CD4-positive, alpha-beta memory T cell (primary cell): ENCODE measurements at places on chromosomes 6 and 20. TPM values are rescaled to one million over a fixed set of nuclear protein-coding genes. Genes with fewer than 3 reads are reported as not detected.

The LTB gene
- total RNA-seq, result 835 TPM

The SAMD10 gene
- total RNA-seq, result 7.5 TPM

The C20orf141 gene
- not detected for total RNA-seq

The GUCA1A gene
- total RNA-seq, result not detected

The ARHGAP18 gene
- total RNA-seq, result 4.6 TPM

GRCh38 chr20:51532577-51533191, 9.8 kb downstream of the NFATC2 start:
- peak overlapping the region; percentile 80 for H3K27ac ChIP-seq
- DNase-seq, result no peak
- peaks cover 5% of the 10 kb centered on the region for H3K36me3 ChIP-seq

DNA sequence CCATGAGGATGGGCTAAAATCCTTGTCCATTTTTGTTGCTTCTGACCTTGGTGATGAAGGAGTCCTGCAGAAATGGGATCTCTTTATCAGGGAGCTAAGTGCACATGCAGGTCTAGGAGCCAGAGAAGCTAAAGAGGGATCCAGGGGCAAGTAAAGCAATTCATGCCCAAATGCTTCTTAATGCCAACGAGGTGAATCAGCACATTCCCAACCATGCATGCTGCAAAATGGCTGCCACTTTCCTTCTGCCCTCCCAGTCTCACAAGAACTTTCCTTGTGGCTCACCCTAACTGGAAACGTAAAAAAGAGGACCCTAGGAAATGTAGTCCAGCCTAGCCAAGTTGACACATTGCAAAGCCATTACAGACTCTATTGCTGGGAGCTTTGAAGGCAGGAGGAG, 298.4 kb downstream of the MAFB start:
- no peak for DNase-seq
- H3K36me3 ChIP-seq, result no peaks in the 10 kb centered on the region
- no peak overlapping the region for H3K27ac ChIP-seq
- no peaks in the 10 kb centered on the region for H3K4me1 ChIP-seq
- H3K4me3 ChIP-seq, result no peak overlapping the region
- H3K27me3 ChIP-seq, result no peaks in the 10 kb centered on the region

- no peak for DNase-seq
- no peak overlapping the region for H3K4me3 ChIP-seq
- no peaks in the 10 kb centered on the region for H3K4me1 ChIP-seq
- H3K27ac ChIP-seq, result no peak overlapping the region
Observed at GRCh38 chr20:50710492-50711063, 19.2 kb upstream of the RIPOR3 start.

GRCh38 chr20:33733654-33734576, 2.1 kb downstream of the ZNF341 start:
- no peak overlapping the region for H3K27ac ChIP-seq
- no peak for DNase-seq
- H3K4me3 ChIP-seq, result no peak overlapping the region
- H3K4me1 ChIP-seq, result peaks cover 21% of the 10 kb centered on the region
- H3K27me3 ChIP-seq, result no peaks in the 10 kb centered on the region
- H3K36me3 ChIP-seq, result no peaks in the 10 kb centered on the region

GRCh38 chr6:76481101-76481500, 408.6 kb upstream of the IMPG1 start:
- no peak for DNase-seq
- no peak overlapping the region for H3K4me3 ChIP-seq
- H3K27me3 ChIP-seq, result no peaks in the 10 kb centered on the region

- no peaks in the 10 kb centered on the region for H3K4me1 ChIP-seq
- no peaks in the 10 kb centered on the region for H3K27me3 ChIP-seq
- no peak overlapping the region for H3K27ac ChIP-seq
- no peak overlapping the region for H3K4me3 ChIP-seq
Observed at GRCh38 chr6:112980676-112981075, 633.5 kb downstream of the RFPL4B start.

DNA sequence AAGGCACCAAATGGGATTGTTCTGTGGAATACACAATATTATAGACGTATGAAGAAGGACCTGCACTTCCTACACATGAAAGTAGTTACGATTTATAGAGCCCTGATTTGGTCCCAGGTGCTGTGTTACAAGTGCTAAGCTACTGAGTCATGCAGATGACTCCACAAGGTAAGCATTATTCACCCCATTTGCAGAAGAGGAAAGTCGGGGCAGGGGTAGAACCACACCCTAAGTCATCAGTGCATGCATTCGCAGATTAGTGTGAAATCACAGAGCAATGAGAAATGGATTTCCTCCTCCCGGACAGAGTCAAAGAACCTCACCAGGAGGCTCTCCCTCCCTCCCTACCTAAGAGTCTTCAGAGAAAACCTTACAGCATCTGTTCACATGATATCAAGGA, 279.5 kb downstream of the LRFN2 start:
- no peaks in the 10 kb centered on the region for H3K36me3 ChIP-seq
- H3K4me1 ChIP-seq, result no peaks in the 10 kb centered on the region

- H3K36me3 ChIP-seq, result no peaks in the 10 kb centered on the region
- no peak overlapping the region for H3K4me3 ChIP-seq
- no peak overlapping the region for H3K27ac ChIP-seq
- DNase-seq, result no peak
Observed at GRCh38 chr6:23106951-23107350, 537.6 kb downstream of the HDGFL1 start.

DNA sequence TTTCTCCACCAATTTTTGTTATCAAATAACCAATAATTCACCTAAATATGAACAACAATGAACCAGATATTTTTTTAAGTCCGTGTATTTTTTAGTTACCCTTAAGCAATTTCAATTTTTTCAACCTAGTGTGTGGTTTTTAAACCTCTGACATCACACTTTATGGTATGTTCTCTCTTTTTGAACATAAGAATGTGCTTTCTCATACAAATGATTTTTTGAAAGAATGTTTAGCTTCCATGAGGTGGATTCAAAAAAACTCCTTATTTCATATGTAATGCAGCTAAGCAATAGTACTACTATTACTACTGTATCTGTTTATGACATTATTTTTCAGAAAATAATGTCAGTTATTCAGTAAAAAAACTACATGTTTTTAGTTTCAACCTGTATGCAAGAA, 19.4 kb upstream of the MEI4 start:
- H3K4me3 ChIP-seq, result no peak overlapping the region
- H3K27me3 ChIP-seq, result no peaks in the 10 kb centered on the region
- no peaks in the 10 kb centered on the region for H3K36me3 ChIP-seq
- H3K27ac ChIP-seq, result no peak overlapping the region
- no peaks in the 10 kb centered on the region for H3K4me1 ChIP-seq

- peaks cover 21% of the 10 kb centered on the region for H3K36me3 ChIP-seq
- H3K27me3 ChIP-seq, result no peaks in the 10 kb centered on the region
- no peak for DNase-seq
- H3K4me3 ChIP-seq, result no peak overlapping the region
Observed at GRCh38 chr6:7899101-7899888, 11.3 kb downstream of the TXNDC5 start.

DNA sequence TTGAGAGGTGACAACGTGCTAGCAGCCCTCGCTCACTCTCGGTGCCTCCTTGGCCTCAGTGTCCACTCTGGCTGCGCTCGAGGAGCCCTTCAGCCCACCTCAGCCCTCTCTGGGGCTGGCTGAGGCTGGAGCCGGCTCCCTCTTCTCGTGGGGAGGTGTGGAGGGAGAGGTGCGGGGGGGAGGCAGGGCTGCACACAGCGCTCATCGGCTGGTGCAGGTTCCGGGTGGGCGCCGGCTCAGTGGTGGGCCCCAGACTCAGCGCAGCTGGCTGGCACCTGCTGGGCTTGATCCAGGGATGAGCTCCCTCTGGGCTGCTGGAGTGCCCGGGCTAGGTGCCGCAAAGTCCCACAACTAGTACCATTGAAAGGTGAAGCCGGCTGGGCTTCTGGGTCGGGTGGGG, 957.8 kb upstream of the GJE1 start:
- no peak overlapping the region for H3K4me3 ChIP-seq
- H3K4me1 ChIP-seq, result no peaks in the 10 kb centered on the region
- DNase-seq, result no peak
- no peak overlapping the region for H3K27ac ChIP-seq
- H3K36me3 ChIP-seq, result no peaks in the 10 kb centered on the region
